ENCODE measurements at places on chromosomes 12 and 14.

GRCh38 chr12:122668268-122668667 lies 34.9 kb downstream of the HCAR2 start:
- DNase-seq: no peak

DNA sequence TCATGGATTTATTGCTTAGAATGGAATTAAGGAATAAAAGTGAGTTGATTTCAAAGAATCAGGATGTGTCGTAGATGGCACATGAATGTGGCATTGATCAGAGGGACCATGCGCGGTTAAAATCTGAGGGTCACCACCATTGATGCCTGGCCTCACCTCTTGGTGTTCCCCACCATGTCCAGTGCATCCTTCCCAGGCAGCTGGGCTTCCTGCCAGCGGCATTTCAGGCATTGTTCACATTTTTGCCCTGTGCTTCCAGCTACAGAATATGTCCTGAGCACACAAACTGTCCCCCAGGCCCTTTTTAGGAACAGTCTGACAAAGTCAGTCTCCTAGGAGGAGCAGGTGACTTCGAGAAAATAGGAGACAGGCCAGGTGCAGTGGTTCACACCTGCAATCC lies 42.0 kb upstream of the TSPAN9 start:
- no peak for DNase-seq

DNA sequence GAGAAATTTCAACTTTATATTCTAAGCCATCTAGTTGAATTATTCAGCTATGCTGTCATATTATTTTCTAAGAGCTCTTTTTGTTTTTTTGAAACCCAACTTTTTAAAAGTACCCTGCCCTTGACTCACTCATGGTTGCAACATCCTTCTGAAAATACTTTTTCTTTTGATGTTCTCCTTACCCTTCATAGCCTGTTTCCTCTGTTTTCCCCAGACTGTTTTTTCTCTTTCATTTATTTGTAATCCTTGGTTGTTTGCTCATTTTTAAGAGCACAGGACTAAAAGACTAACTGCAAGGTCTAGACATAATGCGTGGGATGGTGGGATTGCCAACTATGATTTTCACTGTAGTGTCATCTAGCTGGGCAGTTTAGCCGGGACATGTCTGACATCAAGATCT lies 21.2 kb upstream of the CDKL1 start:
- DNase-seq: no peak

DNA sequence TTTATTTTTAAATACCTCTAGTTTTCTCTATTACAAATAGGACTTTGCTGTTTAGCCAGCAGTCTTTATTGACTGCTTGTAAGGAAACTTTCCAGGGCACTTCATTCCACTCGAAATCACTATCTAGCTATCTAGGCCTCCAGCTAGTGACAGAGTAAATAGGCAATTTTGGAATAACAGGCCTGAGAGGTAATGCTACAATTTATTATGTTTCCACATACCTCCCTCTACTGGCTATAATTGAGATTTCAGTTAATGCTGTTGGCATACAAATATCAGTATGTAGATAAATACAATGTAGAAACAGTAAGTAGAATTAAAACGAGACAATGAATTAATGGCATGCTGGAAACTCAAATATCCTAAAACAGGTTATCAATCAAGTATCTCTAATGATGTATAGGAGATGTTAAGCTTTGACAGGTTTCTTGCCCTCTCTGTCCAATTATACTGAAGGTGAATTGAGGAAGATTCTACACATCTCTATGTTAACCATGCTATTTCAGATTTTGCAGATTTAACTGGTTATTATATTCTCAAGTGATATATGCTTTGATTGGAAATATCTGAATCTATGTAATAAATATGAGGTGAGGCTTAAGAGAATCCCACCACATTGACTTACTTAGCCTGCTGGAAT lies 7.2 kb downstream of the DTD2 start:
- DNase-seq: no peak

- no peak for DNase-seq
These were observed 25.1 kb upstream of the GPHB5 start for GRCh38 chr14:63343878-63344277.

- no peak for DNase-seq
These were observed 767.7 kb downstream of the LRFN5 start for GRCh38 chr14:42374332-42374731.

DNA sequence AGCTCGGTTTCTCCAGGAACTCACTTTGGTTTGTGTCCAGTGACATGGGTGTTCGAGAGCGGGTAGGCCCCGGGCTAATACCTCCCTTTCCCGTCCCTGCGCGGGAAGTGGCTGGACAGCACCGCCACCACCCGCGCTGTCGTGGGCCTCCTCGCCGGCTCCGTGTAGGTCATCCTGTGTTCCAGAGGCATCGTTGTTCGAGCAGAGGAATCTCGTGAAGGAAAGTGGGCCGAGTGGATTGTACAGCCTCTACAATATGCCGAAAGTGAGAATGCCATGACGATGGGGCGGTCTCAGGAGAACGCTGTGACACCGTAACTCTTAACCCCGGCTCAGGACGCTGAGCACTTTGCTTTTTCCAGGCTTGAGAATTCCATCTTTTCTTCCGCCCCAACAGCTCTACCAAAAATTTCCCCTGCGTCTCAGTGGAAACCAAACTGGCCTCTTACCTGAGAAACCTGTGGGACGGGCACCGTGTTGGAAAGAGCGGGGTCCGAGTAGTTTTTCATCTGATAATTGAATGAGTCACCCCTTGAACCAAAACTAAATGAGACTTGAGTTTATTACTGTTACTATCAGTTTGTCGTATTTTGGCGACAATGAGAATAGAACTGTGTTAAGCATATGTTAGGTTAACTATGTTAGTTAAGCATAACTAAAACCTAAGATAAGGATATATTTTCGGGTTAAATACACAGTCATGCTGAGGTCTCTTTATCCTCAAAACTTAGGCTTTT lies 510 bp downstream of the EIF2S1 start:
- no peak for DNase-seq

DNA sequence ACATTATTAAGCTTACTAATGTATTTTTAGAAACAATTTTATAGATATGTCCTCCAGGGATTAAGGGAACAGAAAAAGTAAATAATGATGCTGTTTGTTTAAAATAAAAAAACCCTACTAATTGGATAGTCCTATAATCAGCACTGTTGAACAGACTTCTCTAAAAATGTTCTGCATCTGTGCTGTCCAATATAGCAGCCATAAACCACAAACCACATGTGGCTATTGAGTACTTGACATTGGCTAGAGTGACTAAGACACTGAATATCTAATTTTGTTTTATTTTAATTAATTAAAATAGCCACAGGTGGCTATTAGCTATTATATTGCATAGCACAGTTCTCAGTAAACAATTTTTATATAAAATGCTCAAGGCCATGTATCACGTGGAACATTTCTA lies 210.4 kb downstream of the DPY19L2 start:
- DNase-seq: no peak

- DNase-seq: no peak
These were observed 121.5 kb upstream of the SFSWAP start for GRCh38 chr12:131589221-131589897.

GRCh38 chr12:110367181-110367864 lies 36.2 kb downstream of the ANAPC7 start:
- DNase-seq: no peak

GRCh38 chr12:7058163-7058845 lies 2.2 kb upstream of the C1S start:
- DNase-seq: no peak
